ENCODE measurements at places on chromosomes 1 and 21. TPM values are rescaled to one million over a fixed set of nuclear protein-coding genes. Genes with fewer than 3 reads are reported as not detected.
A peak's percentile ranks its signal among the peaks of the same experiment; 100 is the strongest.

DNA sequence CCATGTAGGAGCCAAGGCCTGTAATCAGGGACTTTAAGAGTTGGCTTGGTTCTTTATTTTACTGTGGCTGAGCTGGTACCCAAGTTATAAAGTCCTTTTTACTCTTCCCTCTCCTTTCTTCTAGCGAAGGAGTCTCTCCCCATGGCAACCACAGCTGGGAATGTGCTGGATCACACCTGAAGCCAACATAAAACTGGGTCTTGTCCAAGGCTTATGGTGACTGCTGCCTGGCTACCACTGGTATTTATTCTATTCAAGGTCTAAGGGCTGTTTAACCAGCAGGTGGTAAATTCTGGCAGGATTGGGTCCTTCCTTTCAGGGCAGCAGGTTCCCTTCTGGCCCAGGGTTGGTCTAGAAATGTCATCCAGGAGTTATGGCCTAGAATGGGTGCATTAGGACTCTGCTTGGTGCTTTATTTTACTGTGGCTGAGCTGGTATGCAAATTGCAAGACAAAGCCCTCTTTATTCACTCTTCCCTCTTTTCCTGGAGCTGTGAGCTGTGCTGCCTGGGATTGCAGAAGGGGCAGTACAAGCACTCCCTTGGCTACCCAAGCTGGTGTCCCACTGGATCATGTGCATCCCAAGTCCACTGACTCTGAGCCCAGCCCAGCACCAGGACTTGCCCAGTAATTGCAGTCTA, 26.6 kb downstream of the SLC22A15 start:
- DNase-seq: no peak

DNA sequence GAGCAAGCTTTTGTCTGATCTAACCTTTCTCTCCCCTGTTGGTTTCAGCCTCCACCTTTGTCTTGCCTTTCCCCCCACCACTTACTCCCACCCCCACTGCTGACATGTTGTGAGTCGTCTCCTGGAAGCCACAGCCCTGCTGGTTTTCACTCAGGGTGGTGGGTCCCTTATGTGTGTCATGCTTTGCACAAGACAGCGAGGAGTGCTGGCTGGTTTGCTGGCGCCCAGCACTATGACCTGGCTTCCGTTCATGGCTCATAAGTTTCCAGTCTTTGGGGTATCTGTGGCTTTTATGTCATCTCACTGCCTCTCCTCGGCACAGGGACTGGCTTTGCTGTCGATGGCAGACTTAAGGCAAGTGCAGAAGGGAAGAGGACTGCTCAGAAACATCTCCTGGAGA, 177.7 kb downstream of the KIF26B start:
- no peak for DNase-seq

- no peak for DNase-seq
These were observed 342 bp downstream of the DDOST start for GRCh38 chr1:20660847-20661206.

DNA sequence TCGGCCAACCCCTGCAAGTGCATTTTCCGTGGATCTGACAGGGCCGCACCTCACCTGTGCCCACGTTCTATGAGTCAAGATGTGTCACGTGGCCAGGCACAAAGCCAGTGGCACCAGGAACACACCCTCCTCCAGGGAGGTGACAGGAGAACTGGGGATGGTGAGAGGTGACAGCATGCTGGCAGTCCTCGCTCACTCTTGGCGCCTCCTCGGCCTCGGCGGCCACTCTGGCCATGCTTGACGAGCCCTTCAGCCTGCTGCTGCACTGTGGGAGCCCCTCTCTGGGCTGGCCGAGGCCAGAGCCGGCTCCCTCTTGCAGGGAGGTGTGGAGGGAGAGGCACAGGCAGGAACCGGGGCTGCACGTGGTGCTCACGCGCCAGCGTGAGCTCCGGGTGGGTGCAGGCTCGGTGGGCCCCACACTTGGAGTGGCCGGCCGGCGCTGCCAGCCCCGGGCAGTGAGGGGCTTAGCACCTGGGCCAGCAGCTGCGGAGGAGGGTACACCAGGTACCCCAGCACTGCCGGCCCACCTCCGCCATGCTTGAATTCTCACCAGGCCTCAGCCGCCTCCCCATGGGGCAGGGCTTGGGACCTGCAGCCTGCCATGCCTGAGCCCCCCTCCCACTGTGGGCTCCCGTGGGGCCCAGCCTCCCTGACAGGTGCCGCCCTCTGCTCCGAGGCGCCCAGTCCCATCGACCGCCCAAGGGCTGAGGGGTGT, 11.6 kb upstream of the TTC34 start:
- DNase-seq: peak; percentile 35

Gene SPATA21
- not detected for total RNA-seq

Gene NOTCH2
- total RNA-seq: 21.4 TPM

Gene RGSL1
- total RNA-seq: not detected

Gene ANXA9
- total RNA-seq: not detected

Data from Right ventricle myocardium inferior (tissue), 1 donor.